ENCODE measurements at places on chromosomes 16 and 17. TPM values are rescaled to one million over a fixed set of nuclear protein-coding genes. Genes with fewer than 3 reads are reported as not detected.

The HSD11B2 gene
- 0.09 TPM for polyA plus RNA-seq

The LRRC75A gene
- 2.0 TPM for polyA plus RNA-seq

The SGF29 gene
- 28.2 TPM for polyA plus RNA-seq

The KRT24 gene
- not detected for polyA plus RNA-seq

The EPX gene
- not detected for polyA plus RNA-seq

The KRT28 gene
- not detected for polyA plus RNA-seq

GRCh38 chr16:66940236-66940635, 4.9 kb downstream of the CES2 start:
- no peak overlapping the region for H3K27ac ChIP-seq
- H3K27me3 ChIP-seq: no peaks in the 10 kb centered on the region
- H3K4me3 ChIP-seq: no peak overlapping the region
- DNase-seq: no peak
- H3K36me3 ChIP-seq: peaks cover 46% of the 10 kb centered on the region

DNA sequence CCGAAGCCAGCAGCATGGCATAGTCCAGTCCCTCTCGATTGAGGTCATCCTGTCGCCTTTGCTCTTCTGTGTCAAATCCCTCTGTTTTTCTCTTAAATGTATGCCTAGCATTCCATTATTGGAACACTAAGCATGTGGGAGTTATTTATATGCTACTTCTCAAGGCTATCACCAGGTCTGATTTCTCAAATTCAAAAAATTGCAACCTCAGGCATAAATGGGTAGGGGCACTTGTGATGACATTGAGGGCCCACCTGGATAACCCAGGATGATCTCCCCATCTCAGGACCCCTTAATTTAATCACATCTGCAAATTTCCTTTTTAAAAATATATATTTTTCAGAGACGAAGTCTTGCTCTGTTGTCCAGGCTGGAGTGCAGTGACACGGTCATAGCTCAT, 95.7 kb downstream of the BMERB1 start:
- no peaks in the 10 kb centered on the region for H3K36me3 ChIP-seq
- no peak overlapping the region for H3K27ac ChIP-seq
- no peaks in the 10 kb centered on the region for H3K27me3 ChIP-seq
- no peaks in the 10 kb centered on the region for H3K4me1 ChIP-seq
- no peak for DNase-seq

- H3K27me3 ChIP-seq: no peaks in the 10 kb centered on the region
- H3K36me3 ChIP-seq: peaks cover 4% of the 10 kb centered on the region
- H3K4me3 ChIP-seq: peak overlapping the region; percentile 47
Observed at GRCh38 chr17:2058586-2059546, 4.0 kb downstream of the HIC1 start.

GRCh38 chr16:6642271-6642670, 690.4 kb upstream of the RBFOX1 start:
- H3K4me1 ChIP-seq: no peaks in the 10 kb centered on the region
- H3K4me3 ChIP-seq: no peak overlapping the region
- DNase-seq: no peak
- no peak overlapping the region for H3K27ac ChIP-seq
- H3K36me3 ChIP-seq: no peaks in the 10 kb centered on the region
- H3K27me3 ChIP-seq: no peaks in the 10 kb centered on the region

DNA sequence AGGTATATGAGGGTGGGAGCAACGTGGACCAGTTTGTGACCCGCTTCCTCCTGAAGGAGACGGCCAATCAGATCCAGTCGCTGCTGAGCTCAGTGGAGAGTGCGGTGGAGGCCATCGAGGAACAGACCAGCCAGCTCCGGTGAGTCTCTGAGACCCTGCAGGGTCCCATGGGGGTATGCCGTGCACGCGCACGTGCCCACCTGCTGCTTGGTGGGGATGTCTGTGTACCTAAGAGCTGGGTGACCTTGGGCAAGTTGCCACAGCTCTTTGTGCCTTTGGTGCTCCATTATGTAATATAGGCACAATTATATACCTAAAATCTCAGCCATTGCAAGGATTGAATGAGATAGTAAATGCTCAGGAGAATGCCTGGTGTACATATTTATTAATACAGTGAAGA, 22.4 kb downstream of the NECAB2 start:
- H3K27ac ChIP-seq: no peak overlapping the region
- no peak for DNase-seq

DNA sequence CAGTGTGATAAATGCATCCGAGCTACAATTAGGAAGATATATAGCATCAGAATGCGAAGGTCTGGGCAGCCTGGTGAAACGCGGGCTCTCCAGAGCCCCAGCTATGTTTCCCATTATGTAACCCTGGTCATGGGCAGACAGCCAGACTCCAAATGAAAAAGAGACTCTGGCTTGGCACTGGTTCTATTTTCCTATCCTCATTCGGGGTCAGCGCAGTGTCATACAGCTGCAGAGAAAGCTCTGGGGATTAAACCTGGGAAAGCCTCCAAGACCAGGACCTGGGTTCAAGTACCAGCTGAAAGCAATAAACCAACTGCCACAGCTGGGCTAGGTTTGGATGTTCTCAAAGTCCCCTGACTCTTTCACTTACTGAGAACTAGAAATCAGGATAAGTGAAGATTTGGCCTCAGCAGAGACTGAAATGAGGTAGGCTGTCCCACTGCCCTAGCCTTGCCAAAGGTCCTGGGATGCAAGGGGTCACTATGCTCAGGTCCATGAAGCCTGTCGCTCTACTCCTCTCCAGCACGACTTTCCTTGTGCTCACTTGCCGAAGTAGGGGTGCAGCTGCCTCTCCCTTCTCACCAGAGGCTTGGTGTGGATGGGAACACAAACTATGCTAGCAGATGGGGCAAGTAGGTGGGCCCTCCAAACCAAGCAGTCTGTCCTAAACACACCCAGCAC, 123.8 kb downstream of the SMG6 start:
- no peak overlapping the region for H3K27ac ChIP-seq
- H3K4me3 ChIP-seq: no peak overlapping the region
- no peaks in the 10 kb centered on the region for H3K4me1 ChIP-seq
- H3K27me3 ChIP-seq: no peaks in the 10 kb centered on the region

GRCh38 chr17:49899191-49899485, 51.3 kb upstream of the TAC4 start:
- peaks cover 59% of the 10 kb centered on the region for H3K27me3 ChIP-seq
- no peak for DNase-seq
- H3K27ac ChIP-seq: no peak overlapping the region
- peaks cover 7% of the 10 kb centered on the region for H3K4me1 ChIP-seq
- no peak overlapping the region for H3K4me3 ChIP-seq
- no peaks in the 10 kb centered on the region for H3K36me3 ChIP-seq
